ENCODE measurements at places on chromosomes 4 and X. TPM values are rescaled to one million over a fixed set of nuclear protein-coding genes. Genes with fewer than 3 reads are reported as not detected.

The USO1 gene
- total RNA-seq, result 43.1 TPM

The SPIN2A gene
- 0.89 TPM for total RNA-seq

The CCNA2 gene
- total RNA-seq, result 129 TPM

The MAMLD1 gene
- 11.9 TPM for total RNA-seq

The GAB3 gene
- total RNA-seq, result 26.6 TPM

The H2BW2 gene
- total RNA-seq, result not detected

The REELD1 gene
- total RNA-seq, result 0.45 TPM

The COX7B2 gene
- total RNA-seq, result not detected

The PLK4 gene
- total RNA-seq, result 60.1 TPM

The PASD1 gene
- total RNA-seq, result not detected

The NFKB1 gene
- total RNA-seq, result 92.3 TPM

The GABRE gene
- total RNA-seq, result not detected

The XPNPEP2 gene
- 1.2 TPM for total RNA-seq

The FAM47A gene
- total RNA-seq, result not detected

The SHISA3 gene
- 0.61 TPM for total RNA-seq

The TBC1D9 gene
- 0.14 TPM for total RNA-seq

The SASH3 gene
- total RNA-seq, result 231 TPM

The SMIM10 gene
- total RNA-seq, result 0.44 TPM

The FGFR3 gene
- 0.15 TPM for total RNA-seq

The LANCL3 gene
- 0.66 TPM for total RNA-seq

The IL21 gene
- 0.09 TPM for total RNA-seq

The NR0B1 gene
- total RNA-seq, result not detected

The RTL5 gene
- 0.20 TPM for total RNA-seq

The ADGRG2 gene
- not detected for total RNA-seq

The PRR27 gene
- not detected for total RNA-seq

The SRPK3 gene
- not detected for total RNA-seq

The TREX2 gene
- 2.0 TPM for total RNA-seq

The UGT2B15 gene
- total RNA-seq, result not detected

The GAK gene
- total RNA-seq, result 152 TPM

The TAB3 gene
- total RNA-seq, result 16.1 TPM

The EFNB1 gene
- 4.2 TPM for total RNA-seq
